NCI-H510A treated with DMSO at 0.1 percent for 48 hours (cell line): ENCODE measurements at places on chromosomes 3 and 15.

GRCh38 chr15:38558372-38559059, 6.1 kb downstream of the RASGRP1 start:
- no peak for DNase-seq

- DNase-seq: peak; percentile 72
Observed at GRCh38 chr3:32143849-32144757, 37.7 kb downstream of the GPD1L start.

DNA sequence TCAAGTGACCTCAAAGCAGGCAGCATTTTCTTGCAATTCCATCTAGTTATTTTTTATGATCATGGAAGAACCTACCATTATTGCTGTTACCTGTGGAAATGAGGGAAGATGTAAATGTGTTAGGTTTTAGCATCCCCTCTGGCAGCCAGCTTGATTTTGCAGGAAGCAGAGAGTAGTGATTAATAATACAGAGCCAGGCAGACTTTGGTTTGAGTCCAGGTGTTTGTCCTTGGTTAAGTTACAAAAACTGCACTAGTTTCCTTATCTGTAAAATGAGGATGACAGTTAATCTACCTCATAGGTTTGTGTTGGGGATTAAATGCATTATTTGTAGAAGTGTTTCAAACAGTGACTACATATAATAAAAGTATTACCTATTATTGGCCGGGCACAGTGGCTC, 6.7 kb upstream of the ZNF621 start:
- DNase-seq: no peak

DNA sequence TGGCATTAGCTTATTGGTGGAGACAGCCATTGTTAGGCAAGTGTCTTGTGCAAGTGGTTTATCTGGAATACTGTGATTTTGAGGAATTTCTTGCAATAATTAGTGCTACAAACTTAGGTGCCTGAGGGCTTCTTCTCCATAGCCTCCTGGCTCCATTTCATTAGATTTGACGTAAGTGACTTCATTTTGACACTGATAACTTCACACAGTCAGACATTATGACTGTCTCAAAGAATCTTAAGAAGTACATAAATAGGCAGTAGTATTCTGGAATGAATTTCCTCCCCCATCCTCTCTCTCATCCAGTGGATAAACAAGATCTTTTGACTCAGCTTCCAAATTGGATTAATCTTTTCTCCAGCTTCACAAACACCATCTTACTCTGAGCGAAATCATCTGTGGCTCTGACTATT, 19.0 kb downstream of the ARL14 start:
- DNase-seq: no peak

DNA sequence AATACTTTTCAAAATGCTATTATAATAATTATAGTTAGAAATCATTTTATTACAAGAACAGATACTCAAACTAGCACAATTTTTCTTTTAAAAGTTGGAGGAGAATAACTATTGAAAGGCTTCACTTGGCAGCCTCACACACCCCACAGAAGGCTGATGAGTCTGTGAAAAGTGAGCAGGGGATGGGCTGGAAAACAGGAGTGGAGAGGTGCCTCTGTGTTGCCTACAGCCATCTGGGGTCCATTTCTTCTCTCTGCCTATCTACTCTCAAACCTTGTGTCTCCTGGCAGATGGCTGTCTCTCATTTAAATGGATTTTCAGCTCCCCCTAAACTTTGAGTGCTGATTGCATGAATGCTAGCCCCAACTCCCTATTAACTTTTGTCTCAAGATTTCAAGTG, 230.8 kb downstream of the CLSTN2 start:
- no peak for DNase-seq

GRCh38 chr3:99747915-99748314, 69.7 kb upstream of the CMSS1 start:
- DNase-seq: peak; percentile 2

- no peak for DNase-seq
Observed at GRCh38 chr3:119357190-119357589, 63.0 kb downstream of the ARHGAP31 start.

- DNase-seq: no peak
Observed at GRCh38 chr3:8775181-8775580, 5.8 kb upstream of the OXTR start.

DNA sequence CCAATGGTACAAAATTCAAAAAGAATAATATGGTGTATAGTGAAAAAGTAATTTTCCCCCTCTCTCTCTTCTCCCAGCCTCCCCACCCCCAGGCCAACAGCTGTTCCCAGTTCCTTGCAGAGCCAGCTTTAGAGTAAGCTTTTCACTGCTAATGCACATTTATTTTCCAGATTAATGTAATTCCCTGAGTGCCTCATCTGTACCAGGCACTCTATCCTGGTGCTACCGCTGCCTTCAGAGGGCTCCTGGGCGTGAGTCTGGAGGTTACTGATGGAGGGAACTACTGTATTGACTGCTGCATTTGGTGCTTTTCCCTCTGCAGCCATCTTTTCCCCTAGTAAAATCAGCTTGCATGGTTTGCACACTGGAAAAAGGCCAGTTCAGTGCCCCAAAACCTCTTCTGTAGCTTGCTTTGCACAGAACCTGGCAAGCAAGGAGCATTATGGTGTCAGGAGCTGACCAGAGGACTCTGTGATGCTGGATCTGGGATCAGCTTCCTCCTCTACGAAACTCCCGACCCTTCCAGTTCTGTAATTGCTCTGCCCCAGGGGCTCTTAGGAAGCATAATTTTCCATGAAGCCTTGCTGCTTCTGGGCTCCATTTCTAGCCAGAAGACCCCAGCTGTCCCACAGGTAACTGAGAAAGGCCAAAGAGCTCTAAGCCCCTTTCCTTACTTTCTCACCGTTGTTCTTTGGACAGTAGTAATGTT, 8.5 kb upstream of the USP3 start:
- no peak for DNase-seq

DNA sequence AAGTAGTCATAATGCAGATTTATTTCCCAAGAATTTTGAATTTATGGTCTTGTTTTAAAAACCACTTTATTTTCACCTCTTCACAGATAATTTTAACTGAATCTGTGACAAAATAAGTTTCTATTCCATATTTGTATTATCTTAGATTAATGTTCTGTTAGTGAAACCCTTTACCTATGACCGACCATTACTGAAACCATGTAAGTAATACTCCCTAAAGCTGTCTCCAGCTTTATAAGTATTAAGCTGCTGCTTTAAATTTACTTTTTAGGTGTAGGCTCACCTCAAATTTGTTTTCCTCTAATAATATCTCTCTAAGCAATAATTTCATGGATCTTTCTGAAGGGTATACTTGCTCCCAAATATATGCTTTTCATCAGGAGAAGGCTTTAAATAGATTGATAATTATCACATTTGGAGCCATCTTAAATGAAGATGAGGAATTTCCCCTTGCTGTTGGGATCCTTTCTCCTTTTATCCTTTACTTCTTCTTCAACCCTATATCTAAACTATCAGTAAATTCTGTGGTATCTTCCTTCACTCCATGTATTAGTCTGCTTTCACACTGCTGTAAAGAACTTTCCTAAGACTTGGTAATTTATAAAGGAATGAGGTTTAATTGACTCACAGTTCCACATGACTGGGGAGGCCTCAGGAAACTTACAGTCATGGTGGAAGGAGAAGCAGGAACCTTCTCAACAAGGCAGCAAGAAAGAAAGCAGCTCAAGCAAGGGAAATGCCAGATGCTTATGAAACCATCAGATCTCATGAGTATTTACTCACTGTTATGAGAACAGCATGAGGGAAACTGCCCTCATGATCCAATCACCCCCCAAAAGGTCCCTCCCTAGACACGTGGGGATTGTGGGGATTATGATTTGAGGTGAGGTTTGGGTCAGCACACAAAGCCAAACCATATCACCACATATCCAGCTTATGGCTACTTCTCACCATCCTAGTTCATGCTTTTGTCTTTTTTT, 92.3 kb upstream of the P2RY1 start:
- DNase-seq: no peak

DNA sequence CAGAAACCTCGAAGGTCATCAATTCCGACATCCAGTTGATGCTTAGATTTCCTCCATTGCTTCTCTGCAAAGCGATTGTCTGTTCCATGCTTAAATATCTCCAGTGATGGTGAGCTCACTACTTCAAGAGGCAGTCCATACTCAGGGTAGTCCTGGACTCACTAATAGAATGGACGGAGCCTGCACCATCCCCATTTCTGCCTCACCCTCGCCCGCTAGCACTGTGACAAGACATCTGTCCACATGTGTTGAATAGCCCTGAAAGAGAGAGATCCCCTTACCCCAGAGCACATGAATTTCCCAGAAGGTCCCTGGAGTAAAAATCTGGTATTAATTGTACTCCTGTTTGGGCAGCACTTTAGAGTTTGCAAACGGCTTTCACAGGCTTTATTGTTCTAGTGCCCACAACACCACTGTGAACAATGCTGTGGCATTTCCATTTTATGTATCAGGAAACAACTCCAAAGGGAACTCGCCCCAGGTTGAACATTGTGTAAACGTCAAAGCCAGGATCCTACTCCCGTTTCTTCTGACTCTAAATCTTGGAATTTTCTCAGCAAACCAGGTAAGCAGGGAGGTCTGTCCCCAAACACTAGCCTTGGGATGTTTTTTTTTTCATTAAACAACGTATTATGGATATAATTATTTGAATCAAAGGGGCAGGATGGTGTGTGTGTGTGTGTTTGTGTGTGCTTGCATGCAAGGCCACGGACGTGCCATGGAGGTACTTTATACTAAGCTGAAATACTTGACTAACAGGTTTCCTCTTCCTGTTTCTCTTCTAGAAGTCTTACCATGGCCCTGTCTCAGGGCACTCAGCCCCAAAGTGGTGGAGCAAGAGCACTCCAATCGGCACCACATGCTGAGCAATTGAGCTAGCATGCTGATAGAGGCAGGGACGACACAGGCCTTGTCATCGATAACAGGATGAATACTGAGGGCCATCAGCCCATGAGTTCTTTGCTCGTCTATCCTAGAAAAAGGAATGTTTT, 198.3 kb downstream of the OPA1 start:
- DNase-seq: peak; percentile 90

DNA sequence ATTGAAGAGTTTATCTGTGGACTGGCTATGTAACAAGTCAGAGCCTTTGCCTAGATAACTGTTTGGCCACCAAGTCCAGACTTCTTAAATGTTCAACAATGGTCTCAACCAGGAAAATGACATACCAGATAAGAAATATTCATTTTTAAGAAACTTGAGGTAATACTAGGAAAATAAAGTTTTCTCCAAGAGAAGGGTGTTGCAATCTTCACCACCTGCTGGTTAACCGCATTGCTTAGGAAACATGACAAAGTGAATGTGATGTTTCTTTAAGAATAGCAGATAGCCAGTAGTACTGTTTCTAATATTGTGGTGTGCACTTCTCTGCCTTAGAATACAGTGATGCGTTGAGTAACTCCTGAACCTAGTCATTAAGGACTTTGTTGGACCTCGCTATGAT, 321.5 kb upstream of the CADM2 start:
- no peak for DNase-seq

- peak; percentile 67 for DNase-seq
Observed at GRCh38 chr3:83523470-83524073, 1435.2 kb upstream of the CADM2 start.

- peak; percentile 64 for DNase-seq
Observed at GRCh38 chr3:48268381-48268935, 27.6 kb downstream of the ZNF589 start.

DNA sequence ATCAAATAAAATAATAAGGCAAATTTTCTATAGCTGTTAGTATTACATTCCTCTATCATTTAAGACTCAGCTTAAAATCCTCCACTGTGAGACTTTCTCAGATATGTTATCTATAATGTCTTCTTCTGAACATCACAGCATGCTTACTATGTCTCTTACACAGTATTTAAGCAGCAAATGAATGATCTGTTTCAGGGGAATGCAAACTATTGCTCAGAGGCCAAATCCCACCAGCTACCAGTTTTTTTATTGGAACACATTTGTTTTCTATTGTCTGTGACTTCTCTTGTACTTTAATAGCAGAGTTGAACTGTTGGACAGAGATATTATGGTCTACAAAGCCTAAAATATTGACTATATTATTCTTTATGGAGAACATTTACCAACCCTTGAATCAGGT, 59.6 kb downstream of the C3orf38 start:
- no peak for DNase-seq

- DNase-seq: no peak
Observed at GRCh38 chr3:58508437-58508836, 16.5 kb downstream of the KCTD6 start.

- DNase-seq: no peak
Observed at GRCh38 chr15:54816401-54816800, 380.3 kb downstream of the RSL24D1 start.

DNA sequence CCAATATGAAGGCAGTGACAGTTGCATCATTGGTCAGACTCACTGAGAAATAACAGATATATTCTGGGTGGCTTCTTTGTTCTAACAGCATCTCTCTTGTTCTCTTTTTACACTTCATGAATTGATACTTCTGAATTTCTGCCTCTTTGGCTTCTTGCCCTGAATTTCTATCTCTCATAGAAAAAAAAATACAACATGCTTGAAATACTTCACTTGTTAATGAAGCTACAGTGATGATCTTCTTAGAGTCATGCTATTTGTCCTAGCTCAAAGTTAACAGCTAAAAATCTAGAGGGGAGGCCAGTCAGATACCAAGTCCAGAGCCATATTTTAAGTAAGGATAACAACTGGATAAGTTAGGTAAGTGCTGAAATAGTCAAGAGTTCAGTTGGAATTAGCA, 597.2 kb upstream of the AGTR1 start:
- no peak for DNase-seq

DNA sequence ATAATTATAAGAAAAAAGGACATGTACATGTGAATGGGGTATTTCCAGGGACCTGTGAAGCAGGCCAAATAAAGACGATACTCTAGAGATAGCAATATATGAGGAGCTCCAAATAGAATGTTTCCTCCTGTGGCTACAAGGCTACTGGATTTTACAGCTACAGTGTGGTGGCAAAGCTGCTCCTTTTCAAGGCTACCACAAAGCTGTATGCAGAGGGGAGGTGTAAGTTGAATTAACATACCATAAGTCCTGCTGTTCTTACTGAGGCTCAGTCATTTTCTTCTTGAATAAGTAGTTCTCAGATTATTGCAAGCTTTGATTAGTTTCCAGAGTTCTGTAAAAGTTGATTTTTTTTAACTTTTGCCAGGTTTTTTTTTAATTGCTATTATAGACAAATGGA, 1184.6 kb upstream of the EPHA6 start:
- no peak for DNase-seq

GRCh38 chr15:78419367-78419766, 18.6 kb upstream of the IREB2 start:
- no peak for DNase-seq

DNA sequence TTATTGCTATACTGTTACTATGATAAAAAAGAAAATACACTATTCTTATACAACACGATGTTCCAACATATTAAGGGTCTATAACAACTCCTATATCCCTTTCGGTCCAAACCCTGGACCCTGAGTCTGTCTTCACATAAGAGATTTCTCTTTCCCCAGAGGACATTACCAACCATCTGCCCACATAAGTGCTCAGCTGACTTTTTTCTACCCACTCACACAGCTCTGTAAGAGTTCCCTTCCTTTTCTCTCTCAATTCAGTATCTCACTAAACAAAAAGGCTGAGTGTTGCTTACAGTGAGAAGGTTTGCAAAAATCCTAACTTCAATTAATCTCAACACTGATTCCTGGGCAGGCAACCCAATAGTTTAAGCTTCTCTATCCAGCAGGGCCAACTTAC, 30.5 kb downstream of the ITGB5 start:
- no peak for DNase-seq

- peak; percentile 57 for DNase-seq
Observed at GRCh38 chr3:117752984-117753717, 1043.6 kb downstream of the TUSC7 start.

- no peak for DNase-seq
Observed at GRCh38 chr15:75153087-75153486, 48.6 kb upstream of the C15orf39 start.

GRCh38 chr3:59990915-59991314, 941.1 kb upstream of the CFAP20DC start:
- DNase-seq: no peak

GRCh38 chr3:153028381-153028780, 133.6 kb upstream of the RAP2B start:
- no peak for DNase-seq
